ENCODE measurements at places on chromosomes 7 and 10. TPM values are rescaled to one million over a fixed set of nuclear protein-coding genes. Genes with fewer than 3 reads are reported as not detected.

Gene C10orf67
- 0.26 TPM for total RNA-seq

Gene ADCY1
- total RNA-seq: not detected

Gene ZNF488
- not detected for total RNA-seq

Gene RNF32
- total RNA-seq: 1.8 TPM

Gene MEIG1
- not detected for total RNA-seq

Gene USP54
- 3.6 TPM for total RNA-seq

Gene TMEM178B
- total RNA-seq: 0.96 TPM

Gene LRRC61
- 6.9 TPM for total RNA-seq

Gene C10orf53
- total RNA-seq: not detected

Gene SLC13A4
- not detected for total RNA-seq

Gene IFIT2
- 19.5 TPM for total RNA-seq

Gene GRM3
- not detected for total RNA-seq

Gene GRID1
- not detected for total RNA-seq

Gene CAMK2G
- total RNA-seq: 59.6 TPM

Gene LRRC17
- total RNA-seq: 0.86 TPM

Gene CAMK1D
- 47.3 TPM for total RNA-seq

Gene EN2
- not detected for total RNA-seq

Gene PIK3CG
- 25.7 TPM for total RNA-seq

Gene NHLRC2
- 12.8 TPM for total RNA-seq

Gene WNT8B
- total RNA-seq: not detected

Gene MACROH2A2
- 2.7 TPM for total RNA-seq

Gene PTF1A
- not detected for total RNA-seq

Gene PNLIPRP2
- not detected for total RNA-seq

Gene KLF6
- total RNA-seq: 1,918 TPM

Gene TES
- 107 TPM for total RNA-seq

Gene PRKCQ
- total RNA-seq: 66.3 TPM

Gene THSD7A
- not detected for total RNA-seq

Gene TFR2
- 6.1 TPM for total RNA-seq

Gene ICA1
- total RNA-seq: 4.5 TPM

Gene GATAD1
- 13.2 TPM for total RNA-seq

Gene SGCE
- total RNA-seq: not detected

Gene ABCB8
- 47.7 TPM for total RNA-seq

Gene FKBP9
- not detected for total RNA-seq

Gene SPACDR
- 1.7 TPM for total RNA-seq

Gene CEP55
- total RNA-seq: 0.27 TPM

Gene NXPH1
- total RNA-seq: not detected

Data from T-helper 17 cell (primary cell).